ENCODE measurements at places on chromosomes 7 and 10.

DNA sequence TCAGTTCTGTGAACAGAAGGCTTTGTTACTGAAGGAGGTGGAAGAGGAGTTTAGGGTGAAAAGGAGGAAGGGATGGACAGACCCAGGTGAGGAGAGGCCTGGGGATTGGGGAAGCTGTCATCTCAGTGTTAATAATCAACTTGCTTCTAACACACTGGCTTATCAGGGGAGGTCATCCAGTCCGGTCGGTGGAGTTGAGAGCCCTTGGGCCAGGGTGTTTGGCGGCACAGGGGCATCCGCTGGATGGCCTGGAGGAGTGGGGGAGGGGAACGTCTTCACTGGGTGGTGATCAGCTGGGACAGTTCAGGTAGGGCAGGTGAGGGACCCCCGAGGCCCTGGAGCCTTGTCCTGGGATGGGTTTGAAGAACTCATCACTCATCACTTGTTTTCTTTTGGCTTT lies 33.9 kb downstream of the SHH start:
- DNase-seq: no peak

DNA sequence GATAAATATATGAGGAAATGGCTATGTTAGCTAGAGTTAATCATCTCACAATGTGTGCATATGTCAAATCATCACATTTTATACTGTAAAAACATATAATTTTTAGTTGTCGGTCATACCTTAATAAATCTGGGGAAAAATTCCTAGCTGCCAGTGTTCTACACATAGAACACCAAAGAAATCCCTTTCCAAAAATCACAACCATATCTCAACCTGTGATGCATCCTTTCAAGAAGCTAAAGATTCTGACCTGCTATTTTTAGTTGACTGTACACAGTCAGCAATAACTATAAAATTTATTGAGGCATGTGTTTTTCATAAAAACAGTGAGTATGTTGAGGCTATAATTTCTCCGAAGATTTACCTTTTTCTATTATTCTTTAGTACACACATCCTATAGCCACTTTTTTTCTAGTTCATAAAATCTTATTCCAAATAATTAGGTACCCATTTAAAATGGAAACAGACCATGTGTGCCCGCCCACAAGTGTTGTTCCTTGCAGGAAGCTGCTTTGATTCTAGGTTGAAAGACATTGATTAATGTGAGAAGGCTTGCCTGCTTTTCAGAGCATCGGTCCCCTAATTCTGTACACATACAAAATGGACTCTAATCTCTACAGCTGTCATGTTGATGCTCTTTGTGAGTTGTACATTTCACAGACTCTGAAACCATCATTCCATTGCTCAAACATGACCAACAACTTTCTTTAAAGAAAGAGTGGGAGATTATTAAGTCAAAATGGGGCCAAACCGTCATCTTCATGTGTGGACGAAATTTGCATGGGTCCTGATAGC lies 117.5 kb upstream of the LRRN3 start:
- DNase-seq: no peak

- DNase-seq: no peak
These were observed 70.6 kb downstream of the KCNMA1 start for GRCh38 chr10:77566914-77567566.

GRCh38 chr7:120304674-120305073 lies 31.7 kb downstream of the KCND2 start:
- no peak for DNase-seq

DNA sequence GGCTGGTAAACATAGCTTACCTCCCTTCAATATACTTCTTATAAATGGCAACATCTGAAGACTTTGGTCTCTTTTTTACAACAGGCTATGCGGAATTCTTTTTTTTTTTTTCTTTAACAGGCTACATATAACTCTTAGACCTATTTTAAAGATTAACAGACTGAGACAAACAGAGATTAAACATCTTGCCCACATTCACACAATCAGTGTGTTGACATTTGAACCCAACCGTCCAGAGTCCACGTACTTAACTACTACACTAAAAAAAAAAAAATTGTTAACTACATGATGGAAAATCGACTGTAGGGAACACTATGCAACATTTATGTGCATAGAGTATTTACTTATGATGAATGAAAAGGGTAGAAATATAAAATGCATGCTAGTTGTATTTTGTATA lies 298.5 kb downstream of the ELMO1 start:
- DNase-seq: no peak

- no peak for DNase-seq
These were observed 5.6 kb downstream of the MORN4 start for GRCh38 chr10:97627731-97628130.

GRCh38 chr7:79454361-79454960 lies 994 bp upstream of the MAGI2 start:
- no peak for DNase-seq

- no peak for DNase-seq
These were observed 70.0 kb upstream of the PHYHIPL start for GRCh38 chr10:59106441-59106840.

GRCh38 chr10:109202111-109202510 lies 721.2 kb downstream of the XPNPEP1 start:
- DNase-seq: no peak

GRCh38 chr10:47269294-47269693 lies 30.7 kb upstream of the GDF10 start:
- DNase-seq: no peak

- no peak for DNase-seq
These were observed 40.5 kb downstream of the CAPZA2 start for GRCh38 chr7:116902867-116903266.

DNA sequence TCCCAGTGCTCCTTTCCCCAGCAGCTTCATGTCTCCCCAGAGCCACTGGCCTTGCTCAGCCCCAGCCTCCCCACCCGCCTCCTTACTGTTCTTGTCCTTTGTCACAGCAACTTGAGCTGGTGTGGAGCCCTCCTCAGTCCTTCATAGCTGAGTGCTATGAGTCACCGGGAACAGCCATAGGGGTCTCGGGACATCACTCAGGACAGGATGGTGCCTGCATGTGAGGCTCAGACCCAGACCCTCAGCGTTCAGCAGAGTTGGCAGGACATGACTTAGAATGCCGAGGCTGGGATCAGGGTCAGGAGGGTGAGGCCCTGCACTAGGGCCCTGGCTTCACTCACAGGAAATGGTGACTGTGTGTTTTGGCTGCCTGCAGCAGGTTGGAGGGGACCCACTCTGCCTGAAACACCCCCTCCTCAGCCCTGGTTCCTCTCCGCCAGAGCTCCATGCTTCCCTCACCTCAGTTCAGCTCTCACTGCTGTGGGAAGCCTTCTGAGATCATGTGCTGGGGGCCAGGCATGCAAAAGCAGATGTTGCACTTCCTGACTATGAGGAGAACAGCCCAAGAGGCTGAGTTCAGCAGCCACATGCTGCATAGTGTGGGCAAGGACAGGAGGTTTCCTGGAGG lies 40.7 kb upstream of the GJD4 start:
- no peak for DNase-seq

DNA sequence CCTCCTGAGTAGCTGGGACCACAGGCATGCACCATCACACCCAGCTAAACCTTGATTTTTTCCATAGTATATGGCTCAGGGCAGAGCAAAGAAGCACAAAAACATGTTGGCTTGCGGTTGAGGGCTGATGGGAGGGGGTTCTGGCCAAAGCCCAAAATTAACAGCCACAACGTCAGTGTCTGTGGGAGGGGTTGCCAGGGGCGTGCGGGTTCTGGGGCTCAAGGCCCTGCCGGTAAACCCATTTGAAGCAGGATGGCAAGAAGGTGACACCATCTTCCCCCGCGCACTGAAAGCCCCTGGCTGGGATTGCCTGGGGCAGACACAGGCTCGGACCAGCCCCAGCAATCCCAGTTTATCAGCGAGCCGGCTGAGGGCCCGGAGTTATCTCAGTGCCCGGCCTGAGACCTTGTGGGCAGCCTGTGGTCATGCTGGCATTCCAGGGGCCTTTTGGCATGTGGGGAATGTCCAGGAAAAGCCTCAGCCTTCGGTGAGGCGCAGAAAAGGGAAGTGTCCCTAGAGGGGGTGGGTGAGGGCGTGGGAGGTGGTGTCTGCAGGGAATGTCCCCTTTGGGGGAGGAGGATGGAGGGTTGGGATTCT lies 167.7 kb upstream of the TNRC18 start:
- no peak for DNase-seq

DNA sequence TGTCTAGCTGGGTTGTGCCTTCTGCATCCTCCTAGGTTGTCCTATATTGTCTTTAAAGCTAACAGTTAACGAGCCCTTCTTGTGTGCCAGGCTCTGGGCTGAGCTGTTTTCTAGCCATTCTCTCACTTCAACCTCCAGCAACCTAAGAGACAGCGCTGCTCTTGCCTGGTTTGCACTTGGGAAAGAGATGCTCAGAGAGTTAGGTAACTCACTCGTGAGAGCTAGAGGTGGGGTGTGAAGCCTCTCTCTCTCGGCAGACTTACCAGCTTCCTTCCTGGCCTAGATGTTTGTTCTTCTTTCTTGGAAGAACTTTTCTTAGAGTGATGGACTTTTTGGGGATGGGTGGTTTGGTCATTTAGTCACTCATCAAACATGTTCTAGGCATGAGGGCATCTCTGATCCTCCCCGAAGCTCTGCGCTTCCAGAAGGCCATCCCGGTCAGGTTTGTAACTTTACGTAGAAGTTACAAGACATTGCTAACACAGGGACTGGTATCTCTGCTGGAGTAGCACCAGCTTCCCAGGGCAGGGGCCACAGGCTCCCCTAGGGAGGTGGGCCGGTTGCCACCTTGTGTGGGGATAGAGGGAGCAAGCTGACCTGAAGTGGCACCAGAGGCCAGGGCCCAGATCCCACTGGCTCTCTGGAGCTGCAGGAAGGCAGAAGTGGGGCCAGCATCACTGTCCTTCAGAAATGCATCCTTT lies 14.3 kb downstream of the TSPAN15 start:
- no peak for DNase-seq

- DNase-seq: no peak
These were observed 114.2 kb downstream of the EGFR start for GRCh38 chr7:55132890-55133551.

DNA sequence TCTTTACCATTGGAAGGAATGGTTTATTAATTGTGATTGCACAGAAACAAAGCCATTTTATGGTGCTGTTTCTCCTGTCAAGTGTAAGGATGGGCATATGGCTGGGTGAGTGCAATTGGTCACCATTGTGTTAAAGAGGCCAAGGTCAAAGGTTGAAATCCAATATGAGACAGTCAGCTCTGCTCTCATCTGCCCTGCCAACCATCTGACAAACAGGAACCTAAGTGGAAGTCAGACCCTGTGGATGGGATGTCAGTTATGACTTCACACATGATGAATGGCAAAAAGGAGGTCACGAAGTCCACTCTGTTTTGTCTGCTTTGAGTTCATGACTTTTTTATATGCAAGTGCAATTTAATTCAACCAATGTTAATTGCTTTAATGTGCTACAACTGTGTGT lies 172.7 kb upstream of the TMEM229A start:
- no peak for DNase-seq

DNA sequence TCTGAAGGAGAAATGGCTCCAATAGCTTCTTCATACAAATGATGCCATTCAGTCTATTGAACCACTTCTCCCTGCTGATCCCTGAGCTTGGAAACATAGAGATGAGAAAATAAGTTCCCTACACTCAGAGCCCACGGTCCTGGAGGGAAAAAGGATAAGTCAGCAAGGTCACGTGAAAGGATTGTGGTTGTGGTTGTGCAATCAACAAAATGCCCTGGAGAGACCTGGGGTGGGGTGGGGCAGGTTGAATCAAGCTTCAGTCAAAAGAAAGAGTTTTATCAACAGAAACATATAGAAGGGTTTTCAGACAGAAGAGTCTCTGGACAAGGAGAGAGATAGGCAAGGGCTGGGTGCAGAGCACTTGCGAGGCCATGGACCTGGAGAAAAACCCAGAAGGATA lies 30.1 kb downstream of the C10orf90 start:
- no peak for DNase-seq

- DNase-seq: no peak
These were observed 242.3 kb upstream of the DKK1 start for GRCh38 chr10:52071814-52072213.

DNA sequence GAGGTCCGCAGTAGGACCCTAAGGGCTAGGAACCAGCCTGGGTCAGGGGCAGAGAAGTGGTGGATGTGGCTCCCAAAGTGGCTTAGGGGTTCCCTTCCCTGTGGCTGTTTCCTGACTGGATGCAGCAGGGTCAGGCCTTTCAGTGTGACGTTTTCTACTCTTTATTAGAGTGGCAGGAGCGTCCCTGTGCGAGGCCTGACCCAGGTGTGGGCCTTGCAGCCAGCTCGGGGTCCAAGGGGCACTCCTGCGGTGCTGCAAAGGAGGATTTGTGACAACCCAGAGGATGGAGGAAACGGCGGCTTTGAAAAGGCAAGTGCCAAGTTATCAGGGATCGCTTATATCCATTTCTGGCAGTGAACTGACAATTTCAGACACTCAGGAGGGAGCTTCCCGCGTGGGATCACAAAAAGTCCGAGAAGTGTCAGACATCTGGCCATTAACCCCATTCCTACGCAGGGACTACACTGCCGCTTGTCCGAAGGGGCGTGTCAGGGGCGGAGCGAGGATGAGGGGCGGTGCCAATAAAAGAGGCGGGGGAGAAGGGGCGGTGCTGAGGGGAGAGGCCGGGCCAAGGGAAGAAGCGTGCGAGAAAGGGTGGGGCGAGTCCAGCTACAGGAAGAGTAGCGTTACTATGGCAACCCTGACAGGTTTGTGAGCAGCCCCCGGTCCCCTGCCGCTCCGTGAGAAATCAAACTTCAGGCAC lies 98.8 kb upstream of the ZNF722 start:
- DNase-seq: peak; percentile 26

DNA sequence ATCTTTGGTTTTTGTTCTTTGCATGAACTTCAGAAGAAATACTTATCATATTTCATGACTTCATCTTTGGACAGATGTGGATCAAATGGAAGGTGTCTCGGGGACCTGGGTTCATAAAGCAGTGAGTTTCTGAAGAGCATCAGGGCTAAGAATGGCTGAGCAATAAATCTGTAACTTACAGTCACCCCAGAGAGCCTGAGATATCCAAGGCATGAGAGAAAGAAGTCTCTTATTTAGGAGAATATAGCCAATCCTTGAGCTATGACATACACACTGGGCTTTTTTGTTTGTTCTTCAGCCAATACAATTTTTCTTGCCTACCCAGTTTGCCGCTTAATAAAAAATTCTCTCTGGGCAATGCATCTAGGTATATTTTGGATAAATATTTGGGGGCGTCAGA lies 252.6 kb upstream of the INHBA start:
- DNase-seq: no peak

DNA sequence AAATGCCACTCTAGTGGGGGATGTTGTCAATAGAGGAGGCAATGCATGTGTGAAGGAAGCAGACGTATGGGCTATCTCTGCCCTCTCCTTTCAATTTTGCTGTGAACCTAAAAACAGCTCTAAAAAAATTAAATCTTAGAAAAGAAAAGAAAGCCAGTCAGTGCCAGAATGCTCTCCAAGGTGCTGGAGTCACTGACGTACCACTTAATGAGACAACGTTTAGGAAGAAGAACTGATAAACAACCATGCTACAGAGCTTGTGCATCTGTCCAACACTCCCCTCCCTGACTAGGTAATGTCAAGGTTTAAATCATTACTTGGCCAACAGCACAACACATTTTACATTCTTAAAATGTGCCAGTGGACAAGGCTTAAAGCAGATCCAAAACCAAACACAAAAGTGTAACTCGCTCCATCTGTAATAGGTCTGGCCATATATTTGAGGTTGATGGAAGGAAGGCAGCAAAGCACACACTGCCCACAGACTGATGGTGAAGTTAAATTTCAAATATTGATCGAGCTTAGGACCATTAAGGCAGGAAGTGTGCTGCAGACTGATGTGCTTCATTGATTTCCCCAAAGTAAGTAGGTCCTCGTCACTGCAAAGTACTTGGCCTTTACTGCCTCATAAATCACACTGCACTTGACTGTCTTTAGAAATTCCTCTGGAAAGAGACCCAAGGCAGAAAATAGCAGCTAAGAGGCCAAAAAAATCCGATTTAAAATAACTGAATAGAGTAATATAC lies 15.5 kb downstream of the ARMH3 start:
- no peak for DNase-seq
